Activated T-cell treated with anti-CD3 and anti-CD28 coated beads, Interleukin-2, amount 50 U/mL, for 4 hours (primary cell): ENCODE measurements at places on chromosomes 4 and X. TPM values are rescaled to one million over a fixed set of nuclear protein-coding genes. Genes with fewer than 3 reads are reported as not detected.

The ERAS gene
- not detected for total RNA-seq

DNA sequence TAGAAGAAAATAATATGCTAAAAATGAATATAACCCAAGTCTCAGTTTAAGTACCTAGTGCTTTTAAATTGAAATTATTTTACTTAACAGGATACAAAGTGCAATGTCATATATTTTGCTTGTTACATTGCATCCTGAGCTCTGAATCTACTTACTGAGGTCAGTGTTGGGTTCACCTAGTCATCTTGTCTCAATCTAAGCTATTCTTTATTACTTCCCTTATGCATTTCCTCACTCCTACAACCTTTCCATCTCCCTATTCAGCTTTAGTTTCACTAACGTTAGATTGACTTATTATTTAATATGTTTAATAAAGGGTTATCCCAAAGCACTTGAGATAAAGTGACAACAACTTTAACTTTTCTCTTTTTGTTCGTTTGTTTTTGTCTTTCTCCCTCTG lies 483.7 kb downstream of the FSTL5 start:
- DNase-seq: no peak

- no peak for DNase-seq
Observed at GRCh38 chr4:123215536-123215935, 181.1 kb upstream of the SPRY1 start.

The CNKSR2 gene
- total RNA-seq: 11.4 TPM

DNA sequence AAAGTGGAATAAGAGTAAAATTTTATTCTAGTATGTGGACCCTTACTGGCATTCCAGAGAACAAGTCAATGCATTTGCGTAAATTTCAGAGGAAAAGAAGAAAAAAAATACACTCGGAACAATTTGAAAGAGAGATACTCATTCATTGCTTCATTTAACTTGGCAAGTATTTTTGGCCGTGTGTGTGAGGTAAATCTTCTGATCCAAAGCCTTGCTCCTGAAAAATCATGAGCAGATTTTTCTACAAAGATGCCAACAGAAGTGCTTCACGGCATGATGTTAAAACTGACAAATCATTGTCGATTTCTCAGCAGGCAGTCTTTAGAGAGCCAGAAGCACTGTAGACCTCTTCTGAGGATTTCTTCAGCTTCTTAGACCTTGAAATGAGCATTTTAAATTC lies 194.0 kb downstream of the COX18 start:
- DNase-seq: no peak

The GBA3 gene
- total RNA-seq: not detected

The LUZP4 gene
- total RNA-seq: not detected

GRCh38 chr4:71860643-71861042 lies 76.8 kb upstream of the GC start:
- DNase-seq: no peak

The CTAG1B gene
- not detected for total RNA-seq

The HADH gene
- total RNA-seq: 22.5 TPM
